Hepatocyte (in vitro differentiated cells): ENCODE measurements at places on chromosomes 3 and 15. TPM values are rescaled to one million over a fixed set of nuclear protein-coding genes. Genes with fewer than 3 reads are reported as not detected.
A peak's percentile ranks its signal among the peaks of the same experiment; 100 is the strongest.

DNA sequence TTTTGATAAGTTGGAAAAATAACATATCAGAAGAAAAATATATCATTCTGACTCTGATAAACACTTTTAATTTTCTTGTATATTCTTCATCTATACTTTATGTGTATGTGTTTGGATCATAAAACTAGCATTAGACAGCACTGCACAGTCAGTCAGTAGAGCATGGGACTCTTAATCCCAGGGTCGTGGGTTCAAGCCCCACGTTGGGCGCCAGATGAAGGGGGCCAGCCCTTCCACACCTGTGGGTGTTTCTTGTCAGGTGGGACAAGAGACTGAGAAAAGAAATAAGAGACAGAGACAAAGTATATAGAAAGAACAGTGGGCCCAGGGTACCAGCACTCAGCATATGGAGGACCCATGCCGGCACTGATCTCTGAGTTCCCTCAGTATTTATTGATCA lies 546.0 kb upstream of the NR2F2 start:
- H3K27me3 ChIP-seq: no peaks in the 10 kb centered on the region
- no peaks in the 10 kb centered on the region for H3K36me3 ChIP-seq
- H3K27ac ChIP-seq: no peak overlapping the region
- no peak for DNase-seq

- H3K27me3 ChIP-seq: no peaks in the 10 kb centered on the region
- H3K27ac ChIP-seq: peak overlapping the region; percentile 85
- H3K4me1 ChIP-seq: peaks cover 28% of the 10 kb centered on the region
- H3K4me3 ChIP-seq: no peak overlapping the region
Measured at GRCh38 chr3:196214783-196215441, 1.4 kb upstream of the SLC51A start.

- no peaks in the 10 kb centered on the region for H3K27me3 ChIP-seq
- no peak overlapping the region for H3K27ac ChIP-seq
- no peaks in the 10 kb centered on the region for H3K36me3 ChIP-seq
Measured at GRCh38 chr3:65669163-65669875, 369.4 kb downstream of the MAGI1 start.

DNA sequence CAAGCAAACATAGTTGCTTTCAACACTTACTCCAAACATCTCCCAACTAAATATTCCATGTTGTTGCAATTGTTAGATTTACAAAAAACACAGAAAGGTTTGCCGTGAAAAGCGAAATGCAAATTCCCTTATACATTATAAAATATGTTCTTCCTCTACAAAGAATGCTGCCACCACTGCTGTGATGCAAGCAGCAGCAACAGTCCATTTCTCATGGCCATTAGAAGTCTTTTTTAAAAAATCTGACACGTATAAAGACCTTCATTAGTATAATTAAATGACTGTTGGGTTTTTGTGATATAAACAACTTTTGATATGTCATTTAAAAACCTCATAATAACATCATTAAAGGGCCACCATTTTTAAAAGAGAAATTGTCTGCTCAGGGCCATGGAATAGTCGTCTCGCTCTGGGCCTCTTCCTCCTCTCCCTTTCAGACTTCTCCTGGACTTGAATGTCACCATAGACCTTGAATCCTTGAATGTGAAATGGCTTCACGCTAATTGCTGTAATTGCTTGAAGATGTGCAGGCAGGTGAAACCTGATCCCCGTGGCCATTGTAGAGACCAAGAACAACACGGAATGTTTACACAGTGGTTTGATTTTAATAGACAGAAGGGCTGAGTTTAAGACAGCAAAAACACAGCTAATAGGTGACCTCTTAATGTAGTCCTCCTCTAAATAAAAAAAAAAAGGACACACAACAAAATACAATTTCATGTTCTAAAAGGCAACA lies 450.4 kb downstream of the FOXP1 start:
- no peaks in the 10 kb centered on the region for H3K27me3 ChIP-seq
- no peak overlapping the region for H3K4me3 ChIP-seq
- DNase-seq: no peak
- H3K27ac ChIP-seq: peak overlapping the region; percentile 96
- H3K4me1 ChIP-seq: peaks cover 51% of the 10 kb centered on the region

- DNase-seq: no peak
- H3K4me1 ChIP-seq: no peaks in the 10 kb centered on the region
- no peak overlapping the region for H3K4me3 ChIP-seq
- peaks cover 13% of the 10 kb centered on the region for H3K27me3 ChIP-seq
- no peak overlapping the region for H3K27ac ChIP-seq
Measured at GRCh38 chr15:33099739-33100138, 94.8 kb downstream of the FMN1 start.

DNA sequence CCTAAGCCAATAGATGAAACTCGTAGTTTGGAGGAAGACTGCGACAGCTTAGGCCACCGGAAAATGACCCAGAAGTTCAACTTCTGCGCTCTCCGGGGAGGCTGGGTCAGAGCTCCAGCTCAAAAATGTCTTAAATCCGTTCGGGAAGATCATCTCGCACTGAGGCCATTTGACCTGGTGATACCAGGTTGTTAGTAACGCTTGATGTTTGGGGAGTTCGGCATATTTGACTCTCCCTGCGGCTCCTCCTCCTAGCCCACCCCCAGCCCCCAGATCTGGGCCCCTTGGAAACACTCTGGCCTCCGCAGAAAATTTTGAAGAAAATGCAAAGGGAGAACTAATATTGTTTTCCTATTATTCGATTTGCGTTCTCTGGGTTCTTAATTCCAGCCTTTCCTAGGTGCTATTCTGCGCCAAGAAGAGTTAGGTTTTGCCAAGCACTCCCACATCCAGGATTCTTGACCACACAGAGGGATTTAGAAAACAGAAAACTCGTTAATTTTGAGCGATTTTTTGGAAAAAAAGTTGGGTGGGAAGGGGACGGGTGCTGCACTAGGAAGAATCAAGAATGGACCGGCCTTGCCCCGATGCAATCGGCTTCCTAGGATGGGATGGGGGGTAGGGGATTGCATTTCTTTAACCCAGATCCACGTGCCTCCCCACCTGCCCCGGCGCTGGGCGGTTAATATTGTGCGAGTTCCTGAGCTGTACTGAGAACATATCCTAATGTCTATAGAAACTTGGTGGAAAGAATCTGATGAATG lies 50.0 kb downstream of the ZIC4 start:
- no peaks in the 10 kb centered on the region for H3K36me3 ChIP-seq
- no peak for DNase-seq
- H3K4me3 ChIP-seq: no peak overlapping the region
- peaks cover 96% of the 10 kb centered on the region for H3K27me3 ChIP-seq

DNA sequence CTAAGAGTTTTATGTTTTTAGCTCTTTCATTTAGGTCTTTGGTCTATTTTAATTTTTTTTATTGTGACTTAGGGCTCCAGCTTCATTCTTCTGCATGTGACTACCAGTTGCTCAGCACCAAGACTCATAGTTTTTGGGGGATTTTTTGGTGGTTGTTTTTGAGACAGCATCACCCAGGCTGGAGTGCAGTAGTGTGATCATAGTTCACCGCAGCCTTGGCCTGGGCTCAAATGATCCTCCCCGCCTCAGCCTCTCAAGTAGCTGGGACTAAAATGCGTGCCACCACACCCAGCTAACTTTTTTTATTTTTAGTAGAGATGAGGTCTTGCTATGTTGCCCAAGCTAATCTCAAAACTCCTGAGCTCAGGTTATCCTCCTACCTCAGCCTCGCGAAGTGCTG lies 19.4 kb downstream of the CDV3 start:
- H3K36me3 ChIP-seq: no peaks in the 10 kb centered on the region
- no peak for DNase-seq
- H3K4me3 ChIP-seq: no peak overlapping the region
- no peaks in the 10 kb centered on the region for H3K27me3 ChIP-seq
- H3K4me1 ChIP-seq: no peaks in the 10 kb centered on the region

- no peaks in the 10 kb centered on the region for H3K27me3 ChIP-seq
- no peaks in the 10 kb centered on the region for H3K4me1 ChIP-seq
- no peak overlapping the region for H3K4me3 ChIP-seq
- no peaks in the 10 kb centered on the region for H3K36me3 ChIP-seq
Measured at GRCh38 chr15:45149060-45149459, 19.3 kb downstream of the DUOX1 start.

DNA sequence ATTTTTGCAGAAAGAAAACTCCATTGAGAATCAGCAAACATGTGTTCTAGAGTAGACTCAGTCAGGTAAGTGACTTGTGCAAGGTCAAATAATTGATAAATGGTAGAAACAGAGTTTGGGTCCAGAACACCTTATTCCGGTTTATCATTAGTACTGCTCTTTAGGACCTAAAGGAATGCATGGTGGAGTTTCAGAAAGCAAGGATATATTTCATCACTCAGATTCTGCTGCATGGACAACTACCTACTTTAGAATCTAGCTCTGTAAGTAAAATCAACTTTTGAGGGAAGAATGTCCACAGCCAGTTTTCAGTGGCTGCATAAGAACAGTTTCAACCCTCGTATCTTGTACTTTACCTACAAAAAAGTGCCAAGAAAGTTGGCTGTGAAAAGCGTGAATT lies 43.6 kb downstream of the TIMP4 start:
- no peak overlapping the region for H3K4me3 ChIP-seq
- no peak overlapping the region for H3K27ac ChIP-seq
- H3K36me3 ChIP-seq: no peaks in the 10 kb centered on the region
- H3K4me1 ChIP-seq: no peaks in the 10 kb centered on the region
- DNase-seq: no peak
- peaks cover 5% of the 10 kb centered on the region for H3K27me3 ChIP-seq

DNA sequence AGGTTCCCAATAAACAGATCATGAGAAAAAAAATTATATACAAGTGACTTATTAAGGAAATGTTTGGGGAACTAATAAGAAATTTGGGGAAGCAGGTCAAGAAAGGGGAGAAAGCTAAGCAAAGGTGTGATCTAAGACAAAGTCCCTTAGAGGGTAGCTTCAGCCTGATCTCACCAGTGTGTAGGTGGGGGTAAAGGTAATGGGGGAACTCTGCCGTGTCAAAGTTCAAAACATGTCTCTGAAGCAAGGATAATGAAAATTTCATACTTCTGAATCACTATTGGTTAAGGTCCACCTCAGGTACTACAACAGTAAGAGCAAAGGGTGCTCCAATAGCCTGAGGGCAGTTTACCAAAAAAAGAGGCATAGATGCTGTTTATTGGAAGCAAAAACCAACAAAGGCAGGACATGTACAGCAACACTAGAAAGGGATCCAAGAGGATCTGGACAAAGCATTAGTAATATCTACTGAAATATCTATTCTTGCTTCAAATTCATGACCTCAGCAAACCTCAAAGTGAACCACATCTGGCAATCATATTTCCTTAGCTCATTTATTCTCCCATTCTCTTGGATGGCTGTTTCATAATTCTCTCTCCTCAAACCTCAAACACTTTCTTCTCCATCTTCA lies 6.9 kb downstream of the ACAD11 start:
- no peak overlapping the region for H3K4me3 ChIP-seq
- DNase-seq: no peak
- no peaks in the 10 kb centered on the region for H3K36me3 ChIP-seq
- peak overlapping the region; percentile 24 for H3K27ac ChIP-seq
- H3K27me3 ChIP-seq: no peaks in the 10 kb centered on the region

DNA sequence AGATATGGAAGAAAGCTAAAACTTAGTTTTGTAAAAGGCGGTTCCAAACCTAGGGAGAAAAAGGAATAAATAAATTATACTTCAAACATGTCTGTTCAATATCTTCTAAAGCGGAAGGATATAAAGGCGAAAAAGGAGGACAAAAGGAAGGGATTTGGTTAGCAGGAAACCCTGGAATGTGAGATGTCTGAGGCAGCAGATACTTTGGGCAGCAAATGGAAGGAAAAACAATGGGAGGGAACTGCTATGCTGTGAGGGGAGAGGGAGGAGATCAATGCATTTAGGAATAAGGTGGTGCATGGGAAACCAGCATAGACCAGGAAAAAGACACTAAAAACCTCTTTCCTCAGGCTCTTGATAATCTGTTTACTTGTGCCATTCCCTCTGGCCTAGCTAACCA lies 120.8 kb downstream of the DNAH12 start:
- H3K4me3 ChIP-seq: no peak overlapping the region
- H3K27ac ChIP-seq: no peak overlapping the region
- no peaks in the 10 kb centered on the region for H3K36me3 ChIP-seq
- H3K27me3 ChIP-seq: no peaks in the 10 kb centered on the region
- H3K4me1 ChIP-seq: no peaks in the 10 kb centered on the region
- DNase-seq: no peak

DNA sequence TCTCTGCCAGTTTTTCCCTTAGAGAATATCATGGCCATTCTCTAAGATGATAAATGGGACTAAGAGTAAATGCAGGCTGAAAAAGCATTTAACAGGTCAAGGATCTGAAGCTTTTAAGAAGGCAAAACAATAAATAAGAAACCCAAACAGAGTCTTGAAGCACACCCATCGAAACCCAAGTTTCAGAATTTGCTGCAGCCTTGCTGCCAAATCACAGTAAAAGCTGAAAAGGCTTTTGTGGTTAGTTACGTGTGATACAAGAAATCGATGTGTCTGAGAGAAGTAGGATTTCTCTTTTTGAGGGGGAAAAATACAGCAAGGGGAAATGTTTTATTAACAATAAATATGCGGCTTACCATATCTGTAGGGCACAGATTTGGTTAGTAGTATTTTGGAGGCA lies 92.0 kb downstream of the IGF1R start:
- peaks cover 50% of the 10 kb centered on the region for H3K4me1 ChIP-seq
- no peaks in the 10 kb centered on the region for H3K36me3 ChIP-seq
- H3K27me3 ChIP-seq: no peaks in the 10 kb centered on the region
- no peak overlapping the region for H3K4me3 ChIP-seq

GRCh38 chr3:100158918-100159330 lies 44.6 kb upstream of the FILIP1L start:
- peak overlapping the region; percentile 37 for H3K27ac ChIP-seq
- peaks cover 22% of the 10 kb centered on the region for H3K4me1 ChIP-seq
- no peaks in the 10 kb centered on the region for H3K36me3 ChIP-seq
- no peak for DNase-seq
- H3K27me3 ChIP-seq: no peaks in the 10 kb centered on the region
- H3K4me3 ChIP-seq: no peak overlapping the region

The B3GALNT1 gene
- total RNA-seq: 19.1 and 22.5 TPM in 2 replicates

The COL6A6 gene
- 1.0 and 1.4 TPM in 2 replicates for total RNA-seq

The PROS1 gene
- 103 and 115 TPM in 2 replicates for total RNA-seq

The TM4SF1 gene
- total RNA-seq: 164 and 166 TPM in 2 replicates

The TRMT10C gene
- total RNA-seq: 36.9 and 42.0 TPM in 2 replicates

The NEIL1 gene
- total RNA-seq: 21.1 and 27.6 TPM in 2 replicates

The TRIM42 gene
- not detected in 2 replicates for total RNA-seq
